ENCODE measurements at places on chromosomes 3 and 15.

DNA sequence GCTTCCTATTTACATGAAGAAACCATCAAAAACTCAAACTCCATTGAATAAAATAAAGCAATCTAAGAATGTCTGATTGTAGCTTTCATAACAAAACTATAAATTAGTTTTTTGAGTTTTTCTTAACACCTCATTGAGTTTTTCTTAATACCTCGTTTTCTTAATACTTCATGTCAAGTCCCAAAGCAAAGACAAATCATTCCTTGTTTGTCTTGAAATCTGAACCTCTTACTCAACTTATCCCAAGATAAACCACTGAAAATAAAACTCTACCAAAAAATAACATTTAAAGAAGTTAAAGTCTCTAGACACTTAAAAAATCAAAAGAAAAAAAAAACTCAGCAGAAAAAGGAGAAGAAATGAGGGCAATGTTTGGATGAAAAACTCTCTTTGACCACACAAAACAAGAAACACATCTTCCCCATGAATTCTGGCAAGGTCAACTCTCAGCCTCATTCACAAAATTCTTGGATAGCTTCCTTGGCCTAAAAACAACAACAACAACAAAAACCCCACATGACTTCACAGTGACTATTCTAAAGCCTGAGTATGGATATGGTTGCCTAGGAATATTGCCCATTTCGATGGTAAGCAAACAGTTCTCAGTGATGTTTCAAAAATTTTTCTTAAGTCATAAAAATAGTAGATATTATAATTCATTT, 38.2 kb downstream of the TMCC1 start:
- DNase-seq = no peak
- H3K4me1 ChIP-seq = 0 out of 2 replicates have a peak, but pooled peaks cover 10% of the 10 kb centered on the region
- peaks cover 8% of the 10 kb centered on the region for H3K36me3 ChIP-seq
- peak overlapping the region; percentile 44 for H3K27ac ChIP-seq
- H3K27me3 ChIP-seq = no peaks in the 10 kb centered on the region

GRCh38 chr15:20340931-20341661, 200.5 kb downstream of the GOLGA6L6 start:
- H3K4me3 ChIP-seq = no peak overlapping the region
- H3K4me1 ChIP-seq = no peaks in the 10 kb centered on the region
- no peak overlapping the region for H3K27ac ChIP-seq
- DNase-seq = no peak

- DNase-seq = no peak
- no peaks in the 10 kb centered on the region for H3K27me3 ChIP-seq
- H3K4me3 ChIP-seq = no peak overlapping the region
- H3K4me1 ChIP-seq = no peaks in the 10 kb centered on the region
- H3K36me3 ChIP-seq = peaks cover 18% of the 10 kb centered on the region
These were observed 22.6 kb downstream of the CIP2A start for GRCh38 chr3:108566599-108566998.

DNA sequence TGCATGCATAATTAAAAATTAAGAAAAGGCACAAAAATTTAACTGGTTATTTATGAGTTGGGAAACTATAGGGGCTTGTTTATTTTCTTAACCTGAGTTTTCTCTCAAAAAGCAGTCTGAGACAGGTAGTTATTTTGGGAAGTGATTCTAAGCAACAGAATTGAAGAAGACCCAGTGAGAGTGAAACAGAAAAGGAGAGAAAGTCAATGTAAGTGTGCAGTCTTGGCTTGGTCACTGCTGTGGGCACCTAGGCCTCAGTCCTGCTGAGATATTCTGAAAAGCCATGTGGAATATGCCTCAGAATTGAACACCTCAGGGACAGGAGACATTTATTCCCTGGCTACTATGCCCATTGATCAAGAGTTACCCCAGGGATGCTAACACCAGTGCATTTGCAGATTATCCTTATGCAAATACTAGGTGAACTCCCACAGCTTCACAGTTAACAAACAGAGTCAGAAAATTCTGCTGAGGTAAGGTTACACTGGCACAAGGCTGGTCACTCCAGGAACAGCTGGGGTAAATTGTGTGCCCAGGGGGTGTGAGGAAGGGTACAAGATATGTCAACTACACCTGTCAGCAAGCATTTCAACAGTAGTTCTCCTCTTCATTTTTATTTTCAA, 222.7 kb downstream of the EFHB start:
- DNase-seq = no peak
- H3K27me3 ChIP-seq = no peaks in the 10 kb centered on the region
- no peak overlapping the region for H3K4me3 ChIP-seq
- no peaks in the 10 kb centered on the region for H3K4me1 ChIP-seq
- H3K27ac ChIP-seq = no peak overlapping the region
- no peaks in the 10 kb centered on the region for H3K36me3 ChIP-seq

GRCh38 chr3:17140670-17141505, 256.1 kb downstream of the PLCL2 start:
- no peaks in the 10 kb centered on the region for H3K36me3 ChIP-seq
- H3K27ac ChIP-seq = no peak overlapping the region
- no peak for DNase-seq
- no peak overlapping the region for H3K4me3 ChIP-seq
- H3K27me3 ChIP-seq = no peaks in the 10 kb centered on the region

GRCh38 chr15:61393949-61394348, 164.8 kb upstream of the RORA start:
- no peak for DNase-seq
- no peak overlapping the region for H3K27ac ChIP-seq
- no peaks in the 10 kb centered on the region for H3K27me3 ChIP-seq
- H3K36me3 ChIP-seq = no peaks in the 10 kb centered on the region

- H3K4me3 ChIP-seq = no peak within 1 kb of the TSS
- no peak within 1 kb of the TSS for H3K27ac ChIP-seq
- no peak for DNase-seq
- no peaks in the 10 kb centered on the region for H3K27me3 ChIP-seq
- no peaks in the 10 kb centered on the region for H3K4me1 ChIP-seq
- no peaks in the 10 kb centered on the region for H3K36me3 ChIP-seq
These were observed at the start of gene PSTPIP1 for GRCh38 chr15:76994971-76995945. Gene PSTPIP1 (plus strand): TSS chr15:76995126. CDS start chr15:76995574, 448 bp downstream.

- H3K27me3 ChIP-seq = no peaks in the 10 kb centered on the region
- H3K4me1 ChIP-seq = no peaks in the 10 kb centered on the region
- no peak for DNase-seq
- no peak overlapping the region for H3K27ac ChIP-seq
- H3K36me3 ChIP-seq = no peaks in the 10 kb centered on the region
These were observed 160.6 kb upstream of the WNT5A start for GRCh38 chr3:55647670-55648069.

- H3K36me3 ChIP-seq = no peaks in the 10 kb centered on the region
- H3K27ac ChIP-seq = no peak overlapping the region
- H3K4me3 ChIP-seq = no peak overlapping the region
- no peak for DNase-seq
- H3K4me1 ChIP-seq = no peaks in the 10 kb centered on the region
- H3K27me3 ChIP-seq = no peaks in the 10 kb centered on the region
These were observed 263.3 kb upstream of the TPM1 start for GRCh38 chr15:62779036-62779770.

GRCh38 chr3:138686771-138687221, 78.2 kb downstream of the FAIM start:
- no peaks in the 10 kb centered on the region for H3K27me3 ChIP-seq
- H3K27ac ChIP-seq = no peak overlapping the region
- no peak overlapping the region for H3K4me3 ChIP-seq

DNA sequence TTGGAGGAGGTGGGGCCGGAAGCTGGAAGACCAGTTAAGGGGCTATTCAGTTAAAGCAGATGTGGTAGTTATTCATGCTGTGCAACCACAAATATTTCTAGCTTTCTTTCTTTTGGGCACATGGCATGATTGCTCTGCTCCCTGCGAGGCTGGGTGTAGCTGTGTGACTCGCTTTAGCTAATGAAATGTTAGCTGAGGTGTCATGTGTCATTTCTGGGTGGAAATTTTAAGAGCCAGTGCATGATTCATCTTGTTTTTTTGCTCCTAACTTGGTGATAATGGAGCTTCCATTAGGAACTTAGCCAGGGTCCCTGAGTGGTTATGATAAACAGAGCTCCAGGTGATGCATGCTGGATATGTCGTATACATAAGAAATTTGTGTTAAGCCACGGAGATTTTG, 300.6 kb downstream of the SATB1 start:
- no peak overlapping the region for H3K27ac ChIP-seq
- no peaks in the 10 kb centered on the region for H3K36me3 ChIP-seq
- no peak overlapping the region for H3K4me3 ChIP-seq
- DNase-seq = peak; percentile 26
- H3K4me1 ChIP-seq = no peaks in the 10 kb centered on the region

- peak overlapping the region; percentile 99 for H3K4me3 ChIP-seq
- peaks cover 18% of the 10 kb centered on the region for H3K36me3 ChIP-seq
- no peaks in the 10 kb centered on the region for H3K27me3 ChIP-seq
- peak overlapping the region; percentile 85 for H3K27ac ChIP-seq
- H3K4me1 ChIP-seq = peaks cover 3% of the 10 kb centered on the region
- no peak for DNase-seq
These were observed 781 bp downstream of the TRNT1 start for GRCh38 chr3:3127432-3128010.

- H3K36me3 ChIP-seq = no peaks in the 10 kb centered on the region
- no peak overlapping the region for H3K27ac ChIP-seq
- DNase-seq = no peak
- no peaks in the 10 kb centered on the region for H3K4me1 ChIP-seq
- no peaks in the 10 kb centered on the region for H3K27me3 ChIP-seq
These were observed 53.8 kb upstream of the CPB1 start for GRCh38 chr3:148773805-148774204.

GRCh38 chr3:126493051-126493450, 17.4 kb upstream of the ZXDC start:
- H3K27me3 ChIP-seq = no peaks in the 10 kb centered on the region
- no peak for DNase-seq
- no peaks in the 10 kb centered on the region for H3K4me1 ChIP-seq
- H3K36me3 ChIP-seq = no peaks in the 10 kb centered on the region

GRCh38 chr3:127646501-127647046, 17.6 kb downstream of the PODXL2 start:
- H3K4me3 ChIP-seq = no peak overlapping the region
- DNase-seq = no peak
- H3K27me3 ChIP-seq = no peaks in the 10 kb centered on the region
- no peaks in the 10 kb centered on the region for H3K36me3 ChIP-seq
- no peak overlapping the region for H3K27ac ChIP-seq

DNA sequence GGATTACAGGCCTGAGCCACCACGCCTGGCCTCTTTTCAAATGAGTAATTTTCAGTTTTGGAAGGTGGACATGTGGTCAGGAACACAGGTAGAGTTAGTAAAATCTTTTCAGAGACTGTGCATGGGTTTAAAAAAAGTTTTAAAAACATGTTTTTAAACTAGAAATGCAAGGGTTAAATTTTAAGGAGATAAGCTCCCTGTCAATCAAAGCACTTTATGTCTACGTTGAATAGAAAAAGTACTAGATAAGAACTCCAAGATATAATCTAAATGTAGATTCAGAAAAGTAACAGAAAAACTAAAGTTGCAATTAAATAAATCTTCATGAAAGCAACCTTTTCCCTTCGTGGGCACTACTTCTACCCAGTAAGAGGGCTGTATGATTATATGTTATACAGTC, 131.7 kb downstream of the CLASP2 start:
- H3K4me1 ChIP-seq = no peaks in the 10 kb centered on the region
- H3K36me3 ChIP-seq = no peaks in the 10 kb centered on the region
- H3K27me3 ChIP-seq = no peaks in the 10 kb centered on the region
- H3K4me3 ChIP-seq = no peak overlapping the region
- DNase-seq = no peak

GRCh38 chr3:194148383-194148782, 12.4 kb downstream of the HES1 start:
- no peaks in the 10 kb centered on the region for H3K36me3 ChIP-seq
- H3K27ac ChIP-seq = no peak overlapping the region
- DNase-seq = no peak
- H3K4me3 ChIP-seq = no peak overlapping the region
- no peaks in the 10 kb centered on the region for H3K27me3 ChIP-seq

GRCh38 chr3:59821274-59821673, 771.4 kb upstream of the CFAP20DC start:
- no peak overlapping the region for H3K4me3 ChIP-seq
- no peaks in the 10 kb centered on the region for H3K36me3 ChIP-seq
- no peak overlapping the region for H3K27ac ChIP-seq
- no peak for DNase-seq

DNA sequence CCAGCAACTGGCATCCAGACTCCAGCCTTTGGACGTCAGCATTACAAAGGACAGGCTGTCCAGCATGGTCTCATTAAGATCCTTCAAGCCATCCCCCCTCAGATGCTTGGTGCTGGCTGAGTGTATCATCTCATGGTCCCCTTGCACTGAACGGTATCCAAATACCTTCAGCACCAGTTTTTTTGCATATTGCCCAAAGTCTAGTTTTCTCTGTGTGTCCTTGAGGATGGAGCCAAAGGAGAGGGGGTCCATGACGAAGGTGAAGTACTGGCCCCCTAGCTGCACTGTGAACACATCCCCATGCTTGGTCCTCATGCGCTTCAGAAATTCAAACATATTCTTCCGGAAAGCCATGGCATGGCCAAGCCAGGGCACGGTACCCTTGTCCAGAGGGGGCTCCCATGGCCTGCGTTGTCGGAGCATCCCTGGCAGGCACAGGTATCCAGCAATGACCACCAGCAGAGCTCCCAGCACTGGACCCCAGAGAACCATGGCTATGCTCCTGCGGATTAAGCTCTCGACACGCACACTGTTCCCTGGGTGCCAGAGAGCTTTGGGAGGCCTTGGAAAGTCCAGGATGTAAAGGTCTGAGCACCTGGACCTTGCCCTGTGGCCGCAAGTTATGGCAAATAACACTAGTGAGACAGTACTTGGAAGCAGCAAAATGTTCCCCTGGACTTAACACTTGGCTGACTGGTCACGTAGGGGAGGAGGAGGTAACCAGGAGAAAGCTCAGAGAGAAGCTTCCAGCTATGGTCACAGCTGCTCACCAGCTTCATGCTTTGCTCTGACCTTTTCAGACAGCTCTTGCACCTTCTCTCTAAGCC, at the start of gene CYP8B1:
Gene CYP8B1 (minus strand): TSS at position 555 of the 827 bp plus-strand sequence. CDS start 63 bp downstream, at position 492.
- no peaks in the 10 kb centered on the region for H3K27me3 ChIP-seq
- H3K4me3 ChIP-seq = no peak within 1 kb of the TSS
- peaks cover 2% of the 10 kb centered on the region for H3K4me1 ChIP-seq
- no peak for DNase-seq
- H3K36me3 ChIP-seq = no peaks in the 10 kb centered on the region
- no peak within 1 kb of the TSS for H3K27ac ChIP-seq

DNA sequence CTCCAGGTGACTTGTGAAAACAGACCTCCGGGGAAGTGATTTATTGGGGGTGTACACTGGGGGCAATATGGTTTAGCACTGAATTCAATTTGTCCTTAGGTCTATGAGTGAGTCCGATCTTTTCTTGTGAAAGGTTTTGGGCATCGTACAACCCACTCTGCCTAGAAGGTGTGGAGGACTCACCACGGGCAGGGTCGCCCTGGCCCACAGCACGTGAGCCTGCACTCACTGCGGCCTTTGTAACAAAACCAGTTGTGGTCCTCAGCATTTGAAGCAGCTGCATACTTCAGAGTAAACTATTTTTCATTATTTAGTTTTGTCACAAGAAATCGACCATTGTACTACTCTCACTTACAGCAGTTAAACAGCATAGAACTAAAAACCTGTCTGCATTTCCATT, 72.6 kb upstream of the BLM start:
- H3K36me3 ChIP-seq = no peaks in the 10 kb centered on the region
- H3K27ac ChIP-seq = no peak overlapping the region
- no peak for DNase-seq
- no peaks in the 10 kb centered on the region for H3K27me3 ChIP-seq
